ENCODE measurements at places on chromosomes 7 and 10. TPM values are rescaled to one million over a fixed set of nuclear protein-coding genes. Genes with fewer than 3 reads are reported as not detected.

LUC7L2 gene
- 137 TPM for total RNA-seq

DNA sequence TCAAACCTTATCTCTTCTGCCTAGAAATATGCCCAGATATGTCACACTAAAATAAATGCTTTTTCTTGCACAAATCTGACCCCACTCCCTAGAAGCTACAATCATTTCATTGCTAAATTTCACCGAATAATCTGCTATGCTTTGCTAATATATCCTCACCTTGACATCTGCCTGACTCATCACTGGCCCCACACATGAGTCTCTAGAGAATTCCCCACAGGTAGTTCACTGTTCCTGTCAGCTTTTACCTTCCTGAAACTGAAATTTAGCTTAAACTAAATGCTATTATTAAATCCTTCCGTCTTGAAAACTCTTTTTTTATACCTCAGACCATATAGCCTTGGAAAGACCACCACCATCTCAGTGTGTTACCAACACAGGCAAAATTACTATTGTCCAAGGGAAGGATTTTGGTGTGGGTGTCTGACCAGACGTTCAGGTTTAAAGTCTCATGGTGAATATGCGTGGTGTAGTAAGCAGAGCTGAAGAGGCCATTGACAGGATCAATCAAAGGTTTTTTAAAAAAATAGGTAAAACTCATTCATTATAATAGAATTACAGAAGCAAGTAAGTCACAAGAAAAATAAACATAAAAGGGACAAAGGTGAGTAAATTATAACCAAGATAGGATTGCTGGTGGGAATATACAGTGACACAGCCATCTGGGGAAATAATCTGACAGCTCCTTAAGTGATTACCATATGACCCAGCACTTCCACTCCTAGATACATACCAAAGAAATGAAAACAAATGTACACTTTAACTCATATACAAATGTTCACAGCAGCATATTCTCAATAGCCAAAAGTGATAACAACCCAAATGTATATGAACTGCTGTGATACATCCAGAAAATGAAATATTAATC lies 173.5 kb downstream of the KMT2E start:
- DNase-seq = no peak

GRCh38 chr10:73910764-73911552 lies at the start of gene PLAU:
PLAU (plus strand) TSS chr10:73911132; CDS start chr10:73911556, 424 bp downstream.
- peak; percentile 18 for DNase-seq

GRCh38 chr10:32971536-32972091 lies 13.6 kb upstream of the ITGB1 start:
- no peak for DNase-seq

FRG2B gene
- not detected for total RNA-seq

DNA sequence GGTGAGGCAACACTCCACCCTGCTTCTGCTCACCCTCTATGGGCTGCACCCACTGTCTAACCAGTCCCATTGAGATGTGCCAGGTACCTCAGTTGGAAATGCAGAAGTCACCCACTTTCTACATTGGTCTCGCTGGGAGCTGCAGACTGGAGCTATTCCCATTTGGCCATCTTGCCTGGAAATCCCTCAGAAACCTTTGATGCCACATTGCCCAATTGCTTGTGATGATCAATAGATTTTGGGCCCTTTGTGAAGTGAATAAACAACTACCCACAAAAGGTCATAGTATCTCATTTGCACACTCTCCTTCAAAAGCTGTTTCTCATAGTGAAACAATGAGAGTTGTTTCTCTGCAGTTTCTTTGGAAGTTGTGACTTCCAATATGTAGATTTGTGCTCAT lies 742.9 kb downstream of the INHBA start:
- DNase-seq = no peak

GRCh38 chr10:86188796-86189558 lies 177.6 kb downstream of the GRID1 start:
- DNase-seq = no peak

DNA sequence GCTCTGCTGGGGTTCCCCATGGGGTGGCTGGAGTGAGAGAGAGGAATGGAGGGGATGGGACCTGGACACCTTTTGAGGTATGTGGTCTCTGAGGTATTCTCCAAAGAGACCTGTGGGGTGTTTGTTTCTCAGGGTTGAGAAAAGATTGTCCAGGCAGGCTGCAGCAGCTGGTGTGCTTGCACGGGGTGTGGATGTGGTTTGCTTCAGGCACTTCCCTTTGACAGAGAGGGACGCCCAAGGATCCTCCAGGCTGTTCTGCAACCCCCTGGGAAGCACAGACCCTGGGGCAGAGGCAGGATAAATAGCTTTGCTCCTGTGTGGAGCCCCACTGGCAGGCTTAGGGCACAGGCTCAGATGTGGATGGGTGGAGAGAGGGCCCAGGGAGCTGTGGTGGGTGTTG lies 115.1 kb upstream of the AGK start:
- DNase-seq = no peak

GRCh38 chr10:67519434-67519833 lies 176.6 kb downstream of the CTNNA3 start:
- DNase-seq = no peak

DNA sequence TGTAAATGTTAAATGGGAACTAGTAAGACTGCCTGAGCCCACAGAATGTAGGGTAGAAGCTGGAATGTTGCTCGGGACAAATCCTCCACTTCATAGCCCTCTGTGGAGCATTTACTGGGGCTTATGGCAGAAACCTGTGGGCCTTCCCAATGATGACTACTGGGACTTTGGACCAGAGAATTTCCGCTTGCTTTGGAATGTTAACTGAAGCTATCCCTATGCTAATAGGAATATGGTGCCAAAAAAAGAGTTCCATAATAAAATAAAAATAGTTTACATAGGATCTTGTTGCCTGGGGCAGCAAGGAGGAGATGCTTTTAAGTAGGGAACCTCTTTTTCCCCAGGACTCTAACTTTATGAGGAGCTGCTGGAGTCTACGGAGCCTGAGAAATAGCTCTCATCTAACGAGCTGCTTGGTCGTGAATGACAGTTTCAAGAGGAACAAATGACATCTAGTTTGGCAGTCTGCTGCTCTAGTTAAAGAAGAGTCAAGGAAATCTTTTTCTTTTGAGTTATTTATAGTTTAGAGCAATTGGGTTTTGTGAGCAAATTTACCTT lies 5.7 kb upstream of the DYNC2I1 start:
- no peak for DNase-seq

TASOR2 gene
- total RNA-seq = 71.7 TPM

- no peak for DNase-seq
Observed at GRCh38 chr10:124219062-124219461, 125.7 kb upstream of the CHST15 start.

DNA sequence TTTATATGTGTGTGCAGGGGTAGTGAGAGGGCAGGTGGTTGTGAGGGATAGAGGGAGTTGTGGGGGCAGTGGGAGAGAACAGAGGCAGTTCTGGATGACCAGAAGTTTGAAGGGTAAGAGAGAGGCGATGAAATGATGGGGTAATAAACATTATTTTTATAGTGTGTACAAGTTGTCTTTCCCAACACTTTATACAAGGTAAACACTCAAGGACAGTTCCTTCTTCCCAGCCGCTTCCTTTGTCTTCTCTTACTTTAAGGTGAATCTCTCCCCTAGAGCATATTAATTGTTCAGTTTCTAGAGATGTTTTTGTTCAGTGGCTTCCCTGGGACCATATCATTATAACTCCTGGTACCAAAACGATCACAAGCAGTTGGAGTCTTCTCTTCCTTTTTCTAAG lies 475.8 kb downstream of the PLXNA4 start:
- no peak for DNase-seq

LHFPL3 gene
- total RNA-seq = not detected

DNA sequence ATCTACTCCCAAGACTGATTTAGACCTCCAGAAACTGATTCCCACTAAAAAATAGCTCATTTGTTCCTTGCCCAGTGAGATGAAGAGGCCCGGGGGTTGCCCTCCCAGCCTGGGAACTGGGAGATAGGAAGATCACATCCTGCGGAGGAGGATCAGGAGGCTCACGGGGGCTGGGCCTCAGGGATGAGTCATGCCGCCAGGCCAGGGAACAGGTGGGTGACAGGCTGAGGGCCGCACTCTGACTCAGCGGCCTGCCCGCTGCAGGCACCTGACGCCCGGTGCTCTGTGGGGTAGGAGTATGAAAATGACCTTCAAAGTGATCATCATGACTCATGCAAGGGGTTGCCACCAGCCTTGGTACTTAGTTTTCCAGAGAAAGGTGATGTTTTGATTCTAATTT lies 104.5 kb upstream of the ZPBP start:
- DNase-seq = no peak

CTNNA3 gene
- not detected for total RNA-seq

DNA sequence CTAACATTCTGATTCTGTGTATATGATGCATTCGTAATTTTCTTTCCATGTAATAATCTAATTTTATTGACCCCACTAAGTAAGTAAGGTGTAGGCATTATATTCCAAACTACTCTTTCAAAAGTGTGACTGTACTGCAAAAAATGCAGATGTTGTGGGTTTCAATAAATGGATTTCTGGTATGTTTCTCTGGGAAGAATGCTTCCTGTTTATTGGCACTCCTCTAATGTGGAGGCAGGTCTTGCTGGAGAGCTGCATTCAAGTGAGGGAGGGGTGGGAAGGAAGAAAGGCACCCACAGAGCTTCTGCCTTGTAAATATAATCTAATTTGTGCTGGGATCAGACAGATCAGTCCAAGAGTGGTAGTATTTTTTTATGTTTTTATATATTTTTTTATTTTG lies 23.9 kb downstream of the ST7 start:
- no peak for DNase-seq

CACNB2 gene
- not detected for total RNA-seq

DNA sequence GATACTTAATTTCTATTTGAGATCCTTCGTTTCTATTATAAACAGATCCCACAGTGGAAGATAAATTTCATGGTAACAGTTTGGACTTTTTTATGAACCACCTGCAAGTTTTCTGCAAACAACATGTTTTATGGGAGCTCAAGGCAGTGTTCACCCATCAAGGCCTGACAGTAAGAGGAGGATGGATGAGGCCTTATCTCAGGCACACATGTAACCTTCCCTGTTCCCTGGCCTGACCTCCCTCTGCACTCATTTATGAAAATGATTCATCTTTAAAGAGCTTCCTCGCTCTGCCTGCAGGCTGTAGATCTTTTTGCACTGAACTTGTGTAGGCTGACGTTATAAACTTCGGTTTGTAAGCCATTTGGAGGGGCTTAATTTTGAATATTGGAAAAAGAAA lies 500.1 kb downstream of the GATA3 start:
- no peak for DNase-seq

DNA sequence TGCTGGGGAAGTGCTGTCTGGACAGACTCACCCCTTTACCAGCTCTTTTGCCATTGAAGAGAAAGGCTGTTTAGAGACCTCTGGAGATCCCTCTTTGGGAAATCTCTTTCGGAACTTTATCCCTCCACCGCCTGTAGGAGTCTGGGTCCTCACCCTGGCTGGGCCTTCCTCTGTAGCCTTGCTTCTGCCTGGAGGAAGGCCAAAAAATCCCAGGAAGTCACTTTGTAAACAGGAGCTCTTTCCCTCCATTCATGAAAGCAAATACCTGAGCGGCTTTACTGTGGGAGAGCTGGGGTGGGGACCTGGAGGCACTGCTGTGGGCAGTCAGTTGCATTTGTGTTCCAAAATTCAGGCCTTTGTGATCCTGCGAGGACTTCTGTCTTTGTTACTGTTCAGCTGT lies 126.2 kb downstream of the KLF6 start:
- no peak for DNase-seq

MSMB gene
- total RNA-seq = not detected

DNA sequence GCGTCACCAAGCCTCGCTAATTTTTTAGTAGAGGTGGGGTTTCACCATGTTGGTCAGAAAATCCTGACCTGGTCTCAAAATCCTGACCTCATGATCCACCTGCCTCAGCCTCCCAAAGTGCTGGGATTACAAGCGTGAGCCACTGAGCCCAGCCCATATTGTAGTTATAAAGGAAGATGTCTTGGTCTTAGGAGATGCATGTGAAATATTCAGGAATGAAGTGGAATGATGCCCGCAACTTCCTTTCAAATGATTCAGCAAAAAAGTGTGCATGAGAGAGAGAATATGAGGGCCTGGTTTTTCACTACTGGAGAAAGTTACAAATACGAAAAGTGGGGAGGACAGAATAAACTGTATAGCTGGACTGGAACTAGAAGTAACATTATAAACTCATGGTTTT lies 15.9 kb downstream of the TMEM209 start:
- DNase-seq = no peak

GRCh38 chr7:116139007-116139406 lies 71.3 kb upstream of the TES start:
- no peak for DNase-seq

DNA sequence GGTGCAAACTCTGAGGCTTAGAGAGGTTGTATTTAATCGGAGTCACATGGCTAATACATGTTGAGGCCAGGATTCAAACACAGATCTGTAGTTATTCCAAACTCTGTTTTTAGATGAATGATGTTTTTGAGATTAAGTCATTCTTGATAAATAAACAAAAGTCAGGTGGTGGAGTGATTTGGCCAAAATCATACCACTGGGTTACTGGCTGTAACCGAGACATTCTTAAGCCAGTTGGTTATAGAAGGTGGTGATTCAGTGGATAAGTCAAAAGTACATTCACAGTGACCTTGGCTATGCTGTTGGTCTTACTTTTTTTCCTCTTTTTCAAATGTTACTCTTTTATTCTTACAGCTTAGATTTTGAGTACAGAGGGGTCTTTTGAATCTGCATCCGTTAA lies 361.4 kb downstream of the KIF20B start:
- DNase-seq = no peak

C10orf53 gene
- not detected for total RNA-seq

UNCX gene
- total RNA-seq = not detected

GRCh38 chr7:128162666-128163065 lies 78.4 kb upstream of the LEP start:
- DNase-seq = no peak

DNA sequence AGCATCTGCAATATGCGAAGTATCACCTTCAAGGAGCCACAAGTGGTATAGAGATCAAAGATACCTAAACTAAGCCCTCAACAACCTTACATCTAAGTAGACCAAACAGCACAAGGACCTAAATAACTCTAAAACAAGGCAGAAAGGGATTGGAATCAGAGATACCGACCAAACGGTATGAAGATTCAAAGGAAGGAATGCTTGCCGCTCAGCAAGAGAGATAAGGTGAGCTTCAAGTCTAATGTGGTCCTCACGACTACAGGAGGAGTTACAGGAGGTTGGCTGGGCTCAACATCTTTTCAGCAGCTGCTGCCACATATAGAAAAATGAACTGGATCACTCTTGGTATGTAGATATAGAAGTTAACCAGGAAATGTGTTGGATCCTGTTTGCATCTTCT lies 11.6 kb downstream of the ABLIM1 start:
- DNase-seq = no peak

GRCh38 chr7:159117366-159118196 lies 27.1 kb downstream of the VIPR2 start:
- DNase-seq = no peak

Measured in T-cell (primary cell).